ENCODE measurements at places on chromosomes 1 and 21. TPM values are rescaled to one million over a fixed set of nuclear protein-coding genes. Genes with fewer than 3 reads are reported as not detected.

NFASC gene
- total RNA-seq = 35.6 TPM

KRTAP24-1 gene
- total RNA-seq = not detected

CCDC27 gene
- total RNA-seq = not detected

SMYD2 gene
- 24.1 TPM for total RNA-seq

WNT2B gene
- total RNA-seq = 11.1 TPM

RGS13 gene
- 0.37 TPM for total RNA-seq

BMP8B gene
- 1.3 TPM for total RNA-seq

CYP4A22 gene
- not detected for total RNA-seq

- H3K36me3 ChIP-seq = no peaks in the 10 kb centered on the region
- no peaks in the 10 kb centered on the region for H3K4me1 ChIP-seq
- no peaks in the 10 kb centered on the region for H3K27me3 ChIP-seq
- no peak for DNase-seq
- H3K27ac ChIP-seq = no peak overlapping the region
These were observed 27.2 kb downstream of the RHEX start for GRCh38 chr1:206080026-206080820.

- no peaks in the 10 kb centered on the region for H3K36me3 ChIP-seq
- H3K4me3 ChIP-seq = no peak overlapping the region
- H3K4me1 ChIP-seq = no peaks in the 10 kb centered on the region
- DNase-seq = no peak
- H3K27me3 ChIP-seq = no peaks in the 10 kb centered on the region
These were observed 10.3 kb downstream of the DONSON start for GRCh38 chr21:33578214-33578613.

DNA sequence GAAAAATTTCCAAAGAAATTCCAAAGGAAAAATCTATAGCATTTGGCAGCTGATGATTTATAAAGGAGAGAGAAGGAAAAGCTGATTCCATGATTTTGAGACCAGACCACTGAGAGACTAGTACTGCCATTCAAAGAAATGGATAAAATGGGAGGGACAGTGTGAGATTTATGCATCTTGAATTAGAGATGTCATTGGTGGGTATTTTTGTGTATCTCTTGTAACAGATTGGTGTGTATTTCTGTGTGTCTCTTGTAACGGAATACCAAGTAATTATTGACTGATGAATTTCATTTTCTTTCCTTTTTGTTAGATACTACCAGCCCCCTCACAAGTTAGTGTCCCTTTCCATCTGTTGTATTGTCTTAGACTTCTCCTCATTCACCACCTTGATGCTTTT is 102.2 kb downstream of the OLFML2B start:
- no peaks in the 10 kb centered on the region for H3K4me1 ChIP-seq
- H3K4me3 ChIP-seq = no peak overlapping the region
- no peak for DNase-seq
- no peaks in the 10 kb centered on the region for H3K36me3 ChIP-seq
- H3K27me3 ChIP-seq = no peaks in the 10 kb centered on the region

DNA sequence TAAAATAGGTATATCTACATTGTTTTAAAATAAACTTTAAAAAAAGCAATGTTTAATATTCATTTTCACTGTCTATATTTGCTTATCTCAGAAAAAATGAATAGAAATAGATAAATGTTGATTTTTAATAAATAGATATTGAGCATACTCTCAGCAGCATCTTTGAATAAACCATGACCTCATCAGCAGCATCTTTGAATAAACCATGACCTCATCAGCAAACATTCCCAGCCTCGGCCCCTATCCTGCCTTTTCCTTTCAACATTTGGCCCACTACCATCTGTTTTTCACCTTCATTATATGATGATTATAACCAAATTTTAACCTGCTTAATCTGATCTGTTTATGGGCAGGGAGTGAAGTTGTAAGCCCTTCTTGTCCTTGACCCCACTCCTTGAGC is 148.7 kb upstream of the SAMSN1 start:
- DNase-seq = no peak
- no peak overlapping the region for H3K4me3 ChIP-seq
- no peaks in the 10 kb centered on the region for H3K36me3 ChIP-seq
- H3K27me3 ChIP-seq = no peaks in the 10 kb centered on the region
- no peaks in the 10 kb centered on the region for H3K4me1 ChIP-seq
- H3K27ac ChIP-seq = no peak overlapping the region

GRCh38 chr1:206925106-206925736 is 3.5 kb upstream of the FCMR start:
- H3K4me1 ChIP-seq = no peaks in the 10 kb centered on the region
- no peak overlapping the region for H3K4me3 ChIP-seq
- no peaks in the 10 kb centered on the region for H3K36me3 ChIP-seq
- DNase-seq = no peak
- H3K27me3 ChIP-seq = no peaks in the 10 kb centered on the region

DNA sequence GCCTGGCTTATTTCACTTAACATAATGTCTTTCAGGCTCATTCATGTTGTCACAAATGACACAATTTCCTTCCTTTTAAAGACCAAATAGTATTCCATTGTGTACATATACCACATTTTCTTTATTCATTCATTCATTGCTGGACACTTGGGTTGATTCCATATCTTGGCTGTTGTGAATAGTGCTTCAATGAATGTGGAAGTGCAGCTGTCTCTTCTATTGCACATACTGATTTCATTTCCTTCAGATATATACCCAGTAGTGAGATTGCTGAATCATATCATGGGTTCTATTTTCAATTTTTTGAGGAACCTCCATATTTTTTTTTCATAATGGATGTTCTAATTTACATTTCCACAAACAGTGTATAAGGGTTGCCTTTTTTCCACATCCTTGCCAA is 38.6 kb upstream of the WLS start:
- no peak for DNase-seq
- no peaks in the 10 kb centered on the region for H3K27me3 ChIP-seq
- no peak overlapping the region for H3K27ac ChIP-seq
- no peak overlapping the region for H3K4me3 ChIP-seq
- no peaks in the 10 kb centered on the region for H3K4me1 ChIP-seq
- no peaks in the 10 kb centered on the region for H3K36me3 ChIP-seq

DNA sequence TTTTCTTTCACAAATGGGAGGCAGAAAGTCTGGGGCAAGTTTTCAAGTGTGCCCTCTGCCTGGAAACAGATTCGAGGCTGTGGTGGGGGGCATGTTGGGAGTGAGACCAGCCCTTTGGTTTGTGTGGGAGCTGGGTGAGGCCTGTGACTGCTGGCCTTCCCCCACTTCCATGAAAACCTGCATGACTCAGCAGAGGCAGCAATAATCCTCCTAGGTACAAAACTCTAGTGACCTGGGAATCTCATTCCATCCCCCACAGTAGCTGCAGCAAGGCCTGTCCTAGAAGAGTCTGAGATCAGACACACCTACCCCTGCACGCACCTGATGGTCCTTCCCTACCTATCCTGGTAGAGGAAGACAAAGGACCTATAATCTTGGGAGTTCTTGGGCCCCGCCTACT is 42.1 kb upstream of the KIAA0040 start:
- H3K4me3 ChIP-seq = no peak overlapping the region
- no peaks in the 10 kb centered on the region for H3K27me3 ChIP-seq

DNA sequence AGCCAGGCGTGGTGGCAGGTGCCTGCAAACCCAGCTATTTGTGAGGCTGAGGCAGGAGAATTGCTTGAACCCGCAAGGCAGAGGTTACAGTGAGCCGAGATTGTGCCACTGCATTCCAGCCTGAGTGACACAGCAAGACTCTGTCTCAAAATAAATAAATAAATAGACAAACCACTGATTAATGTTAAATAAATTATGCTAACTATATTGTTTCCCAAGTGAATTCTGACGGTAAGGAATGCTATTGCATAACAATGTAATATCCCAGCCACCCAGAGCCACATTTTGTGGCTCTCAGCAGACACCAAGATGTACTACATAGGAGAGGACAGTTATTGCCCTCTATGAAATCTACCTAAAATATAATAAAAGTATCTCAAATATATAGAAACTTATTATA is 55.4 kb downstream of the LPGAT1 start:
- no peak overlapping the region for H3K4me3 ChIP-seq
- no peak overlapping the region for H3K27ac ChIP-seq
- H3K36me3 ChIP-seq = no peaks in the 10 kb centered on the region
- no peaks in the 10 kb centered on the region for H3K4me1 ChIP-seq

DNA sequence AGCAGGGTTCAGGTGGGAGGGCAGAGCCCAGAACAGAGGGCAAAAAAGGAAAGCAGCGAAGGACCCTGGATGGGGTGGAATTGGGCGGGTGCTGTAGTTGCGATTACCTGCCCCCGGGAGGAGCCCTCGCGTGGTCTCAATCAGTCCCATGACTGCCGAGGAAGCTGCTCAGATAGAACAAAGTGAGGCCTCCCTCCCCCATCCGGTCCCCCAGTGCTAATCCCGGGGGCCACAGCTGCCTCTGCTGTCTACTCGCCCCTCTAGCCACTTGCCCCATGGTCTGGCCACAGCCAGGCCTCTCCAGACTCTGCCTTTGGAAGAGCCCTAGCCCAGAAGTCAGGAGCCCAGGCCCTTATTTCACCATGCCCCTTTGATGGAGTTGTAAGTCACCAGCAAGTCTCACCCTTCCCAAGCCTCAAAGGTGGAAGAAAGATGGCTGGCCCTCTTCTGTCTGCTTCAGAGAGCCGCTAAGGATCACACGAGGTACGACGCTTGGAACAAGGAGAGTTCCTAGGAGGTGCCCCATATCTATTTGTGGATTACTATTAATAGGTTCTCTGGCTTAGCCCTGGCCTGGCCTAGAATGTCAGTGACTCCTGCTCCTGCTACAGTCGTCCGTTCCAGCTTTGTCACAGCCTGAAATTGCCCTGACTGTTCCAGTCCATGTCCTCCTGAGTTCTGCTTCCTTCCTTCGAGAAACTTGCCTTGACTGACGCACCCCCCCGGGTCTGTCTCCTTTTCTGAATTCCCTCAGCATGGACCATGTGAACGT is 16.4 kb downstream of the ECHDC2 start:
- no peaks in the 10 kb centered on the region for H3K36me3 ChIP-seq
- no peaks in the 10 kb centered on the region for H3K4me1 ChIP-seq
- H3K4me3 ChIP-seq = no peak overlapping the region
- no peak for DNase-seq
- no peak overlapping the region for H3K27ac ChIP-seq
- no peaks in the 10 kb centered on the region for H3K27me3 ChIP-seq

- H3K4me1 ChIP-seq = peaks cover 8% of the 10 kb centered on the region
- no peaks in the 10 kb centered on the region for H3K27me3 ChIP-seq
- no peaks in the 10 kb centered on the region for H3K36me3 ChIP-seq
- H3K4me3 ChIP-seq = no peak overlapping the region
These were observed 1.1 kb upstream of the SLC27A3 start for GRCh38 chr1:153774026-153774595.

DNA sequence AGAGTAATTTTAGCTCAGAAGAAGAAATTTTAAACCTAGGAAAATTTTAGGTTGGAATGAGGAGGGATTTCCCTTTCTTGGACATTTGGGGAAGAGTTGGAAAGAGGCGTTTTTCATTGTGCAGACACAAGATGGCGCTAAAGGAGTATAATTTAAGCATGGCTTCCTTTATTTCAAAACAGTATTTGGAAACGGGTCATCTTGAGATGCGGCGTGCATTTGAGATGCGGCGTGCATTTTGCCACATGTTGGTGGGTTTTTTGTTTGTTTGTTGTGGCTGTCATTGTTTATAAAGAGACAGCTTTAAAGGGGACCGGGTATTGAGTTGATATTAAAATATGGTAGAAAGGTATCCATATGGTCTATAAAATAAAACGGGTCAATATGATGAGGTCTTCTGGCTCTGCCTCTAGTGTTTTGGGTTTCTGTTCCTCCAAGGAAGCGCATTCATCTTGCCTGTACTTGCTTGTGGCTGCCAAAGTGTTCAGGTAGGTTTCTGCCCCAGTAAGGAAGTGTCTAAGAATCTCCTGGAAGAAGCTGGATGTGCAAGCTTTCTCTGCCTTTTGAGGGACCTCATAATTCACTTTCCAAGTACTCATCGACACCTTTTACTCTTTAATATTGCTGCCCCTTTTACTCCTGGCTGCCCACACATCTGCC is 210.3 kb downstream of the SLC35F3 start:
- DNase-seq = peak; percentile 28
- H3K4me1 ChIP-seq = no peaks in the 10 kb centered on the region
- H3K27me3 ChIP-seq = no peaks in the 10 kb centered on the region
- no peak overlapping the region for H3K4me3 ChIP-seq
- H3K27ac ChIP-seq = no peak overlapping the region

GRCh38 chr1:53344921-53345838 is 17.3 kb upstream of the LRP8 start:
- no peaks in the 10 kb centered on the region for H3K27me3 ChIP-seq
- H3K4me3 ChIP-seq = no peak overlapping the region
- no peak for DNase-seq
- H3K36me3 ChIP-seq = no peaks in the 10 kb centered on the region

GRCh38 chr1:119587341-119587740 is 60.7 kb downstream of the ZNF697 start:
- H3K4me3 ChIP-seq = no peak overlapping the region
- no peak for DNase-seq
- no peaks in the 10 kb centered on the region for H3K36me3 ChIP-seq
- H3K27me3 ChIP-seq = no peaks in the 10 kb centered on the region
- H3K4me1 ChIP-seq = no peaks in the 10 kb centered on the region

GRCh38 chr1:6440198-6441126 is 15.9 kb downstream of the ESPN start:
- no peak for DNase-seq
- H3K27ac ChIP-seq = no peak overlapping the region
- H3K27me3 ChIP-seq = no peaks in the 10 kb centered on the region
- H3K4me3 ChIP-seq = no peak overlapping the region
- no peaks in the 10 kb centered on the region for H3K36me3 ChIP-seq
- no peaks in the 10 kb centered on the region for H3K4me1 ChIP-seq

- H3K4me1 ChIP-seq = no peaks in the 10 kb centered on the region
- DNase-seq = no peak
These were observed 97.4 kb upstream of the KRTAP19-8 start for GRCh38 chr21:31135531-31136184.

DNA sequence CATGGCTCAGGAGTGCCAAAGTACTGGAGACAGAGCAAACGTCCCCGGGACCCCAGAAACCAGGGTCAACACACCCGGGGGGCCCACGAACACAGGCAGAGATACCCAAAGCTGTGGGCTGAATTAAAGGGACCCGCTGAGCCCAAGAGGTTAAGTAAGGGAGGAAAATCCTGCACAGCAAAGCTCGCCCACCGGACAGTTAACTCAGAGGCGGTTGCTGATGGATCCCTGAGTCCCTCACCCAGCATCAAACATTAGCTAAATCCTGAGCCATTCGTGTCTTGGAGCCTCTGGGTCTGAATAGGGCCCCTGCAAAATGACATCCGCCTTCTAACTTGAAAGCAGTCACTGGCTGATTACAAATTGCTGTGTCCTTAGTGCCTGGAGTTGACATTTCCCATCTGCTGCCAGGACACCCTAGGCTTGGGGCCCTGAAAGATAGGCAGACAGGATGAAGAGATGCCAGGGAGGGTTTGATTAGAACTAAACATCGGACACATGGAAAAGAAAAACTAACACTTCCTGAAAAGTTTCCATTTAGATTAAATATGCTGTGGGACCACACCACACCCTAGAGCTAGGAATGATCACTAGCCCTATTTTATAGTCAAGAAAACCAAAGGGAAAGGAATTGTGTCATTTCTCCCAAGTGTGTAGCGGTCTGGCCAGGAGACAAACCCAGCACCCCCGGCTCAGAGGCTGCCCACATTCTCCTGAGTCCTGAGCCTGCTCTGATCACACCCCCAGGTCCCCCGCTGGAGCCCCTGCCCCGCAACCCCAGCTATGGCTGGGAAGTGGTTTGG is 239.3 kb downstream of the NPHP4 start:
- no peak overlapping the region for H3K4me3 ChIP-seq
- H3K36me3 ChIP-seq = no peaks in the 10 kb centered on the region
- no peak overlapping the region for H3K27ac ChIP-seq
- no peaks in the 10 kb centered on the region for H3K4me1 ChIP-seq
- no peak for DNase-seq
- no peaks in the 10 kb centered on the region for H3K27me3 ChIP-seq

Measured in uterus (tissue), 4 donors.